ENCODE measurements at places on chromosomes 13 and 19.

DNA sequence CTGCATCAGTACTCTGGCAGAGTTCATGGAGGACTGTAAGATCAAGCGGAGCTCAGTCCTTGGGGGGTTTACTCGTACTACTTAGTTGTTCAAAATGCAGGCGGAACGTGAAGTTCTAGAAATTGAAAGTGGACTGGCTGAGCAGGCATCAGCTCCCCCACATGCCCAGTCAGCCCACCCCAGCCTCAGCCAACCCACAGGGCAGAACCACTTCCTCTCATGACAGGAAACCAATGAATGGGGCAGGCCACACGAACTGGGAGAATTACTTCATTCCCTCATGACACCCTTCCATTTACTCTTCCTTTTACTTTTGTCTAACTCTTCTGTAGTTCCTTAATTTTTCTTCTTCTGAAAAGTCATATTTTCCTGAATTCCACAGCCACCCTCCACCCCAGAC is 71.9 kb downstream of the FLT1 start:
- H3K27me3 ChIP-seq, result no peaks in the 10 kb centered on the region
- no peak overlapping the region for H3K4me3 ChIP-seq
- no peak overlapping the region for H3K27ac ChIP-seq
- H3K4me1 ChIP-seq, result peaks cover 2% of the 10 kb centered on the region
- peaks cover 88% of the 10 kb centered on the region for H3K36me3 ChIP-seq
- no peak for DNase-seq

DNA sequence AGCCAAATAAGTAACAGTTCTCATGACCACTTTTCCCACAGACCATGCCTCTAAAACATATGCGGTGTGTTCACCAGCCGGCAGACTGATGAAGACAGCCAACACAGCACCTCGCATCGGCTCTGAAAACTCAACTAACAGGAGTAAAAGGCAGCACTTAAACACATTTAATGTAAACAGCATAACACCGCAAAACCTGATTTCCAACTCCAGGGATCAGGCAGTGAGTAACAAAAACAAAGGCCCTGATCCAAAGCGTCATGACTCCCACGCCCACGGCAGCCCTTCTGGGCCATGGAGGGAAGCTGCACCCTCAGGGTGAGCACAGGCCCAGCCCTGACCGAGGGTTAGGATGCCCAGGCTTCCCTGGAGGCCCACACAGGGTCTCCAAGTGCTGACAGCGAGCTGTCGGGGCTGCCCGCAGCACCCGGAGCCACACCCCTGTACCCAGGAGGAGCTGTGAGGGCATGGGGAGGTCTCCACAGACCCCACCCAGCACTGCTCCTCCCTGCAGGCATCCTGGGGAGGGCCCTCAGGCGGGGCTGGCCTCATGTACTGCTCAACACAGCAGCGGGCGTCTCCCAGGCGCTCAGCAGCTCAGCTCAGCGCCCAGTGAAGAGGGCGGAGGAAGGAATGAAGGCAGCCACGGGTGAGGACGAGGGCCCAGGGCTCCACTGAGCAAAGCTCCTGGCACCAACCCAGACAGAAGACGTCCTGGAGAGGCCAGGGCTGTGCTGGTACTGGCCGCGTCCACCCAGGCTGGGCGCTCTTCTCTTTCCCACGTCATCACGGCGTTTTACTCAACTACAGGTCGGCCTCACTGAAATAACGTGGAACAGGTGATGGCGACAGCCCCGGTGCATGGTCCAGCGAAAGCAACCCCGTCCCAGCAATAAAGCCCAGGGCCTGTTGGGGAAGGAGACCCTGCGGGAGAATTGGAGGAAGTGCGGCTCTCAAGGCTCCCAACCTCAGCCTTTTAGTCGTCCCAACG is 53.7 kb downstream of the RASA3 start:
- H3K4me1 ChIP-seq, result no peaks in the 10 kb centered on the region
- H3K27me3 ChIP-seq, result no peaks in the 10 kb centered on the region
- no peak for DNase-seq
- H3K36me3 ChIP-seq, result no peaks in the 10 kb centered on the region

DNA sequence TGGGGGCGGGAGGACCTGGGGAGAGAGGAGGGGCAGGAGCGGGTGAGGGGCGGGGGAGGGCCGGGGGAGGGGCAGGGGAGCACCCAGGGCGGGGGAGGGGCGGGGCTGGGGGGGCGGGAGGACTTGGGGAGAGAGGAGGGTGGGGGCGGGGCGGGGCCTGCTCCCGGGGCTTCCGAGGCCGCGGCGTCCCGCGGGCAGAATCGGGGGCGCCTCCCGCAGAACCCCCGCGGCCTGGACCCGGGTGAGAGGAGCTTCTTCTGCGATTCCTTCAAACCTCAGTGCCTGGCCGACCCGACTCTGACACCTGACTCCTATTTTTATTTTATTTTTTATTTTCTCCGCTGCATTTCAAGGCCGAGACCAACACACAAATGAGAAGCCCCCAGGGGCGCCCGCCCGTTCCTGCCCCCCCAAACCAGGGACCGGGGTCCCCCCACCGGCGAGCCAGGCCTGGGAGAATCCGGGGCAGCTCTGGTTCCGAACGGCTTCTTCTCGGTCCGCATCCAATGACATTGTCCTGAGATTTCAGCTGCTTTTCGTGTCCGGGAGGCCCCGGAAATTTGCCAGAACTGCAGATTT is 470 bp upstream of the GRTP1 start:
- no peaks in the 10 kb centered on the region for H3K27me3 ChIP-seq
- H3K36me3 ChIP-seq, result peaks cover 22% of the 10 kb centered on the region
- no peak overlapping the region for H3K27ac ChIP-seq
- H3K4me1 ChIP-seq, result no peaks in the 10 kb centered on the region
- no peak for DNase-seq

DNA sequence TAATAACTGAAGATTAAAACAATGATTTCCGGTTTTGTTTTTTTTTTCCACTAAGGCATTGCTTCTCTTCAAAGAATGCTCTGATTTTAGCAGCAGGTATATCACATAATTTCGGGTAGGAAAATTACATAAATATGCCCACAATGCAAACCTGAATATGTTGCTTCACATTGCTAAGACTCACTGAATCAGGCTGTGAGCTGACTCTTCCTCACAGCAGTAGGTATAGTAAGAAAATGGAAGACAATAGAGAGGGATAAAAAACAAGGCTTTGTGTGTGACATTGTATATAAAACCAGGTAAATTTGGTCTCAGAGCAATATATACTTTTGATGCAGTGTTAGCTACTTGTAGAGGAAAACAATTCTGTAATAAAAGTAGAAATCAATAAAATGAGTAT is 1355.0 kb downstream of the OLFM4 start:
- H3K4me3 ChIP-seq, result no peak overlapping the region
- no peak overlapping the region for H3K27ac ChIP-seq
- H3K4me1 ChIP-seq, result peaks cover 5% of the 10 kb centered on the region
- H3K27me3 ChIP-seq, result peaks cover 16% of the 10 kb centered on the region

DNA sequence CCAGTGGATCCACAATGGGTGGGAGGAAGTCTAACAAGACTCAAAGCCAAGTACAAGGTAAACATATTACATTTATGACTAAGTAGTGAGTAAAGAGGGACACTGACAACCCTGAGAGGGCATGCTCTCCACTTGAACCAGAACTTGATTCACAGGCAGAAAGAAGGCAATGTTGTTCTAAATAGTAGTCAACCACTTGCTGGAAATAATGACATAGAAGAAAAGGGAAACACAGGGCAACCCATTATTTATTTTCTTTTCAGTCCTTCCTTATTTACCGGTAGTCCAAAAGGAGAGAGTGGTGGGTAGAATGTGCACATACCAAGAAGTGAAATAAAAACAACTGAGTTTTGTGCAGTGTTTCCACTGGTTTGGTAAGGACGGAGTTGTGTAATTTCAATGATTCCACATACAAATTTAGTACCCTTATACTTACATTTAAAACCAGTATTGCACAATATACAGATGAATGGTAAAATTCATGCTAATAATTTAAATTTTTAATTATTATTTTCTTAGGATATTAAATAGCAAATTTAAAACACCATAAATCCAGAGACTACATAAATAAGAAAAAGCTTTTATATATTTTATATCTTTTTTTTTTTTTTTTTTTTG is 65.9 kb downstream of the ENOX1 start:
- no peaks in the 10 kb centered on the region for H3K4me1 ChIP-seq
- no peaks in the 10 kb centered on the region for H3K27me3 ChIP-seq
- H3K36me3 ChIP-seq, result peaks cover 14% of the 10 kb centered on the region
- no peak for DNase-seq
- H3K27ac ChIP-seq, result no peak overlapping the region
- H3K4me3 ChIP-seq, result no peak overlapping the region

All from H9 (cell line).